ENCODE measurements at places on chromosomes 16 and 17. TPM values are rescaled to one million over a fixed set of nuclear protein-coding genes. Genes with fewer than 3 reads are reported as not detected.

Gene GRIN2A
- under 0.01 TPM for total RNA-seq

Gene TNRC6A
- 23.0 TPM for total RNA-seq

Gene TNP2
- not detected for total RNA-seq

Gene KRTAP4-3
- total RNA-seq: not detected

Gene LRRC37A
- 0.67 TPM for total RNA-seq

Gene IRF8
- not detected for total RNA-seq

All from bronchus fibroblast of lung (primary cell).